GM23338 (cell line): ENCODE measurements at places on chromosomes 12 and 14.

- DNase-seq: no peak
Measured at GRCh38 chr12:111425655-111426054, 19.9 kb downstream of the SH2B3 start.

- DNase-seq: no peak
Measured at GRCh38 chr14:60790850-60791249, 56.3 kb downstream of the MNAT1 start.

- DNase-seq: no peak
Measured at GRCh38 chr12:124340080-124340900, 45.4 kb downstream of the RFLNA start.

- no peak for DNase-seq
Measured at GRCh38 chr12:50933459-50934124, 18.8 kb upstream of the HIGD1C start.

DNA sequence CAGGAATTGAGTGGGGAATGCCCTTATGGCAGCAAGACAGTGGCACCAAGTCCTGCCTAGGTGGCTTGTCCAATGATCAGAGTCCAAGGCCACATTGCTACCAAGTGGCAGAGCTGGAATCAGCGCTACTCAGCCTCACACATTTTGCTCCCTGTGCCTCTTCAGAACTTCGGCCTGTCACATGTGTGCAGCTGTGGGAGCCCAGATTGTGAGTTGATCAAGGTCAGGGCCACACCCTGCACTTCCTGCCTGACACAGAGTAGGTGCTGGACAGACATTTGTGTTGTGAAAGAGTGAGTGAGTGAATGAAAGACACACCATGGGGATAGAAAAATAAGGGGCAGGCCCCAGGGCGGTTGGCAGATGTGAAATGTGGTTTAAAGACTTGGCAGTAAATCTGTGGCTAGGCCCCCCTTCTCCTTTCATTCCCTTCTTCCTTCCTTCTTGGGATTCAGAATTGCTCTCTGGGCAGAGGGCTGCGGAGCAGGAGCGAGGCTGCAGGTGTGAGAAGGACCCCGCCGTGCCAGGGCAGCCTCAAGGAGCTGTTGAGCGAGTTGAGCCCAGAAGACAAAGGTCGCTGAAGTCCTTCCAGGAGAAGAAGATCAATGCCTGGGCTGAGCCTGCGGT, 83.5 kb downstream of the SLC25A47 start:
- DNase-seq: no peak

GRCh38 chr12:76030341-76031080, 1.1 kb downstream of the PHLDA1 start:
- peak; percentile 46 for DNase-seq

GRCh38 chr14:52703225-52703624, 3.8 kb upstream of the PSMC6 start:
- DNase-seq: no peak

GRCh38 chr14:104473244-104473565, 106.4 kb upstream of the C14orf180 start:
- peak; percentile 74 for DNase-seq

- DNase-seq: no peak
Measured at GRCh38 chr12:49871263-49871561, 28.3 kb upstream of the BCDIN3D start.

DNA sequence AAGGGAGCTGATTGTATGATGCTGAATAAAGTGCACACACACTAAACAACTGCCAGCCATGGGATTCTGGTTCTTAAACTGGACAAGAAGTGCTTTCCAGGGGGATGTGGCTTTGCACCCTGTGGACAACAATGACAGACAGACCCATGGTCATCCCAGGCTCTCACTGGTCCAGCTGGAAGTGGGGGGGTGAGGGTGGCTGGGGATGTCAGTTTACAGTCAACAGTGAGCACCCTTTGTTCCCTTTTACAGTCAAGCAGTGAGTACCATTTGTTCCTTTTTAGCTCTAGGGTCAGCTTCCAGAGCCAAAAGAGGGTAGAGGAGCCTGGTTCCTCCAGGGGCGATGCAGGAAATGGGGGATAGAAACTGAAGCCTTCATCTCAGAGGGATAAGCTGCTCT, 100.7 kb downstream of the SMOC1 start:
- no peak for DNase-seq

- DNase-seq: peak; percentile 61
Measured at GRCh38 chr12:1606021-1606622, 11.7 kb upstream of the FBXL14 start.

DNA sequence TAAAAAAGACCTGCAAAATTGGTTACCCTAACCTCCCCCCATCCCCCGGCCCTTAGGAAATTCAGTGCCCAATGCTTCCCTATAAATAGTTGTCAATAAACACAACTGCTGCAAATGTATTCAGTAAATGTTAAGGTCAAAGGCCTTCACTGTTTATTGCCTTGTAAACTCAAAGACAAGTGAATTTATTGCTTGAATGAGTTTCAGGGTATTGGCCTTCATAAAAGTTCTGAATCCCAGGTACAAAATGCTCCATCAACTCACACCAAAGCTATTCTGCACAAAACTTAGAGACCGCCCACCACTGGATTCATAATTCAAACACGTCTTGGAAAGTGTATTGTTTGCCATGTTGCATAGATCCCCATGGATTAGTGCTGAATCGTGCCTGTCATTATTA, 63.3 kb upstream of the CDKN3 start:
- DNase-seq: no peak

DNA sequence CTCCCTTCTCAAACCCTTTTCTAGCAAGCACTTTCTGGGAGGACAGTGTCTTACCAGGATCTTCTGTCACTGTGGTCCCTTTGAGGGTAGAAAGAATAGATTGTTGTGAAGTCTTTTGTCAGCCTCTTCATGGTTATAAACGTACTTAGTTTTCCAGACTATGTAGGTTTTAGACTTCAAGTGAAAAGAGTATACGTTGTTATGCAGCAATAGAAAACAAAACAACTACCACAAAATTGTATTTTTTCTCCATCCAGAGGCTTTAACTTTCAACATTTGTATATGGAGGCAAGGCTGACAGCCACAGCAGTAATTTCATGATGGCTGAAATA, 23.7 kb downstream of the PRKCH start:
- DNase-seq: no peak

DNA sequence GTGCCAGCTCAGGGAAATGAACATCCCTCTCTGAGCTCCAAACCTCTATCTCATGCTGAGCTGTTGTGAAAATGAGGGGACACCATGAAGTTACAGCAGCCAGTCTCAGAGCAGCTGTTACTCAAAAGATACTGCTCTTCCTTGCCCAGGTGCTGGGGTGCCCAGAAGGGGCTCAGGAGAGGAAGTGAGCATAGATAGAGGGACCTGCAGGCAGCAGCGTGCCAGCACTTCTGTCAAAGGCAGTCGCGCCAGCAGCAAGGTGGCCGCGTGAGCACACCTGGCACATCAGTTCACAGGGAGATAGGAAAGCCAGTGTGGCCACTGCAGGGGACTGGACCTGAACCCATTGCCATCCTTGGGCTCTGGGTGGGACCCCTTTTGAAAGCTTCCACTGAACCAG, 27.8 kb downstream of the C14orf132 start:
- DNase-seq: no peak

DNA sequence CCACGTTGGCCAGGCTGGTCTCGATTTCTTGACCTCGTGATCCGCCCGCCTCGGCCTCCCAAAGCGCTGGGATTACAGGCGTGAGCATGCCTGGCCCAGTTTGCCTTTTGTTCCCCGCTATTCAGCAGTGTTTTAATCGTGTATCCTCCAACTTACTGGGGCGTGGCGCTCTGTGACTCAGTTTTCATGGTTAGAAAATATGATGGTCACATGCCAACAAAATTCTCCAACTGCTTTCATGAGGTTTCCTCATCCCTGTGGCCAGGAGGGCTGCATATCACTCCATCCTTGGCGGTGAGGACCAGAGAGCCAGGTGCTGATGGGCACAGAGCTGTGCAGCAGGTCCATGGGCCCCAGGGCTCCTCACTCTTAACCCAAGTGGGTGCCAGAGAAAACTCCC, 33.0 kb upstream of the PRMT8 start:
- no peak for DNase-seq

DNA sequence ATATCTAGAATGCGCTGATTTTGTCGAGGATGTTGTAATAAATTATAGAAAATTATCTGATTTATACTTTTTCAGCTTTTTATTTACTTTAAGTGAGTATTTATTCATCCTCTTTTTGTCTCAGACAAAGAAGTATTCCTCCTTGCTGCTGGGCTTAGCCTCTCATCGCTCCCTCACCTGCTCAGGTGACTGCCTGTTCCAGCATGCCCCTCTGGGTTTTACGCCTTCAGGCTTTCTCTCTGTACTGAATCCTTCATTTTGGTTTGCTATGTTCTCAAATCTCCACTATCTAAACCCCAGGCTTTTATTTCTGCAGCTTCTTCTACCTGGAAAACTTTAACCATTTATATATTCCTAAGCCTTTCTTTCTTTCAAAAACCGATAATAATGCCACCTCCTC, 1650.9 kb upstream of the SEL1L start:
- no peak for DNase-seq

DNA sequence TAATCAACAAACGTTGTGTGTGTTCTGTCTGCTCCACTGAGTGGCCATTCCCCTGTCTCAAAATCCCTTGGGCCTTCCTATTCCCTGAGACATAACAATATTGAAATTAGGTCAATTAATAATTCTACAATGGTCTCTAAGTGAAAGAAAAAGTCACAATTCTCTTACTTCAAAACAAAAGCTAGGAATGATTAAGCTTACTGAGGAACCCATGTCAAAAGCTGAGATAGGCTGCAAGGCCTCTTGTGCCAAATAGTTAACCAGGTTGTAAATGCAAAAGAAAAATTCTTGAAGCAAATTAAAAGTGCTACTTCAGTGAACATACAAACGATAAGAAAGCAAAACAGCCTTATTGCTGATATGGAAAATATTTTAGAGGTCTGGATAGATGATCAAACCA, 65.0 kb upstream of the AMIGO2 start:
- no peak for DNase-seq

DNA sequence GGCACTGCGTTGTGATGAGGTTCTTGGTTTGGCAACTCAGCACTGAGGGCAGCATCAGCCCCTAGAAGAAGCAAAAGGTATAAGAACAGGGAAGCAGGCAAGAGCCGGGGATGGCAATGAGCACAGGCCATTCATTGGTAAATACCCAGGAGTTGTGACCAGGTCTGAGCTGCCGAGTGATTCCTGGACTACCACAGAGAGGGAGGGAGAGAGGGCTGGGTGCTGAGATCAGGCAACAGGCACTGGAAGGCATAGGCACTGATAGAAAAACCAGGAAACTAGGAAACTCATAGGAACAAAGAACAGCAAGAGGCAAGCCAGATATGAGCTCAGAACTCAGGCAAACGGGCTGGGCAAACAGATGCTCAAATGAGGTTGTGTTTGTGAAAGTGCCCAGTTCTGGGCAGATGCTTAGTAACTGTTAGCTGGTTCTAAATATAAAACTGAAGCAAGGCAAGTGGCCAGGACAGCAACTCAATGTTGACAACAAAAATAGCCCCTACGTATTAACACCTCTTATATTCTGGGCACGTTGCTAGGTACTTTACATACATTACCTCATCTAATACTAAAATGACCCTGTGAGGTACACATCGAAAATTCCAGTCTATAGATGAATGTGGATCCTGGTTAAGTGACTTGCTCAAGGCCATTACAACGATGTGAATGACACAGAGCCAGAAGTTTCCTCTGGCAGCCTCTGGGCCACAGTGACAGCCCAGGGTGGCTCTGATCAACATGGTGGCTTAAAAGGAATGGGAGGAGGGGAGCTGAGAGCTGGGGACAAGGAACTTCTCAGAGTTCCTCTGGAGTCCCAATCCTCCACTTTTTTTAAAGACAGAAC, 121.1 kb downstream of the PRMT8 start:
- no peak for DNase-seq
